ENCODE measurements at places on chromosomes 3 and 15.
A peak's percentile ranks its signal among the peaks of the same experiment; 100 is the strongest.

DNA sequence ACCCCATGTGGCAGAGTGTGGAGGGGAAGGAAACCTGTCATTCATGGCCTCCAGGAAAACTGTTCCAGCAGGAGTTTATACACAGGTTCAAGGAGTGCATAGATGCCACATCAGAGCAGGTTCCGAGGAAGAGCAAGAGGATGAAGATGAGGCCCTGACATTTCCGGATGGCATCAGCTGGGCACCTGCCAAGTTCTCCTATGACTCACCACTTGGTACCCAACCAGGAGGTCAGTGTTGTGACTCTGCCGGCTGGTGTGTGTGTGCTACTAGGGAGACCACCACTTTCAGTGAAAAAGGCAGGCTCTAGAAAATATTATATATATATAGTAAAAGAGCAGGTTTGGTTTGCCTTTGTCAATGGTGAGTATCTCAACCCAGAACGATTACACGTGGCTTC lies 69.3 kb downstream of the NTRK3 start:
- DNase-seq, result no peak

DNA sequence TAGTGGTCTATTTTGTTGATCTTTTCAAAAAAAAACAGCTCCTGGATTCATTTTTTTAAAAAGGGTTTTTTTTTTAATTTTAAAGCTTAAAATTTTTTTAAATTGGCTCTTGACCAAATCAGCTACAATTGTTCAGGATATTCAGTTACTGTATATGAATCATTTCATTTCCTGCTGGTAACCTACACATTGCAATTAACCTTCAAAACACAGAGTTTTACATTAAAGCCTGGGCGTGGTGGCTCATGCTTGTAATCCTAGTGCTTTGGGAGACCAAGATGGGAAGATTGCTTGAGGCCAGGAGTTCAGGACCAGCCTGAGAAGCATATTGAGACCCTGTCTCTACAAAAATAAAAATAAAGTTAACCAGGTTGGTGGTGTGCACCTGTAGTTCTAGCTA lies 163.4 kb downstream of the ALDH1A2 start:
- no peak for DNase-seq

- DNase-seq, result peak; percentile 40
Observed at GRCh38 chr3:125594581-125595011, 701 bp downstream of the OSBPL11 start.

DNA sequence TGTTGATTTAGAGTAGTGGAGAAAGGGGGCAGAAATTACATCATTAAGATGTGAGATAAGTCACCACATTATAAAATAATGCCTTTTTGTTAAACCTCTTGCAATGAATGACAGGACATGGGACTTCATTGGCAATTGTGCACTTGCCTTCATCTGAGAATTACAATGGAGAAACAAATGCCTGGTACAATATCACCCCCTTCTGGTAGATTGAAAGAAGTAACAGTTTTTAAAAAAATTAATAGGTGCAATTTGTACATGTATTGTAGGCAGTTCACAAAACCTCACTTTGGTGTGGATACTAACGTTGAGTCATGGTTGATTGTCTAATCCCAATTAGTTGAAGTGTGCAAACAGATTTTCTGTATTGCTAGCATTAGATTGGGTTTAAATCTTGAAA lies 4.6 kb upstream of the P2RY14 start:
- no peak for DNase-seq

GRCh38 chr15:71117714-71118305 lies 2.5 kb downstream of the THSD4 start:
- no peak for DNase-seq

- no peak for DNase-seq
Observed at GRCh38 chr3:19221081-19221480, 72.8 kb downstream of the KCNH8 start.

DNA sequence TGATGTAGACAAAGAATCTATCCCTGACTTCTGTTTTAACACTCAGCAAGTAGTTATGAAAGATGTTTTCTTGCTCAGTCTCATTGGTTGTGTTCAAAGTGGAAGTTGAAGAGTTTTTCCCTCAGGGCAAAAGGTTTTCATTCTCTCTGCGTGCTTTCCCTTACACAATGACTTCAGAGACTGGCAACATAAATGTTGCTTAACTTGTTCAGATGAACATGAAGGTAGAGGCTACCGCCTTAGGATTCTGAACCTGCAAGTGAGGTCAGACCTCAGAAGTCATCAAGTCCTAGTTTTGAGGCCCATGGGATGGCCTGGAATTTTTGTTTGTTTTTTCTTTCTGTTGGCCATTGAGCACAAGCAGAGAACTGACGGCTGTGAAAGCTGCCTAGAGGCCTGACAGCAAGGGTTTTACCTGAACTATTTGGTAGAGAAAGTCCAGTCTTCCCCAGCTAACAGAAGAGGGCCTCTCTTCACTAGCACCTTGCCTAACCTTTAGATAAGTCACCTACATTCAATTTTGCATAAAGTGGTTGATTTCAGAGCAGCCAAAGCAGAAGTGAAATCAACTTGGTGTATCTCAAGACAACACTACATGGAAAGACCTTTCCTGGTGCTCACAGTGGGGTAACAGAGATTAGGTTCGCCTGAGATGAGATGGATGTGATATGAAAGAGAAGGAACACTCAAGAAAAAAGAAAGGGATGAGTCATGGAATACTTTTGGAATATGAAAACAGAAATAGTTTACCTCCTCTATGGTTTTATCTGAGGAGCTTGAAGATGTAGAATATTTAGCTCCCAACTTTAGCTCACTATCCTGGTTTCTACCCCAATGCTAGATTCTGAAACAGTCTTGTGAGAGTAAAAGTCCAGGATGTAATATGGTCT lies 53.6 kb upstream of the AP4E1 start:
- DNase-seq, result no peak

GRCh38 chr3:14124223-14124614 lies 451 bp downstream of the CHCHD4 start:
- no peak for DNase-seq

DNA sequence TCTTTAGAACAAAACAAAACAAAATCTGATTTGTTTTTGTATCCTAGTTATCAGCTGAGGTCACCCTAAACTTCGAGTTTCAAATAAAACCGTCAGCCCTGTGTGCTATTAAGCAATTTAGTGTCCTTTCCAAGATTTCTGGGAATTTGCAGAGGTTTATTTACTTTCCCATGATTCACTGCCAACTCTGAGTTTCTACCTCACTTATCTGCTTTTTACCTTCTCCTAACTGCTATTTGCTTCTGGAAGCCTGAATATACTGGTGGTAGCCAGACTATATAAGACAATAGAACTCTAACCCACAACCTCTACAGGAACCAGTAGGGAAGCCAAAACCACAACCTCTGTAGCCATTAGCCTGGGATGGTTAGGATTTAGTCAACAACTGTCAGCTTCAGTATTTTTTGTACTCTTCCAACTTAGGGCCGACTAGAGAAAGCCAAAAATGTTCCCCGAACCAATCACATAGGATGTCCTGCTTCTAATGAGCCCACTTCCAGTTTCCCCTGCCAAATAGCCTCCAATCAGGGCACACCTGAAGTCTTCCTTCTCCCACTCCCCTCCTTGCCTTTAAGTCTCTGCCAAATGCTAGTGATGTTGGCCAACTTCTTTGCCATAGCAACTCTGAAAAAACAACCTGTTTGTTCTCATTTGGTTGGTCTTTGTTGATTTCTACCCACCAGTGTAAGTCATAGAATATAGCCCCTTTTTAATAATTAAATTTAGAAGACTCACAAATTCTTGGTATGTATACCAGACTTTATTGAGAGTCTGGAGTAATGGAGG lies 273.1 kb downstream of the ULK4 start:
- no peak for DNase-seq

DNA sequence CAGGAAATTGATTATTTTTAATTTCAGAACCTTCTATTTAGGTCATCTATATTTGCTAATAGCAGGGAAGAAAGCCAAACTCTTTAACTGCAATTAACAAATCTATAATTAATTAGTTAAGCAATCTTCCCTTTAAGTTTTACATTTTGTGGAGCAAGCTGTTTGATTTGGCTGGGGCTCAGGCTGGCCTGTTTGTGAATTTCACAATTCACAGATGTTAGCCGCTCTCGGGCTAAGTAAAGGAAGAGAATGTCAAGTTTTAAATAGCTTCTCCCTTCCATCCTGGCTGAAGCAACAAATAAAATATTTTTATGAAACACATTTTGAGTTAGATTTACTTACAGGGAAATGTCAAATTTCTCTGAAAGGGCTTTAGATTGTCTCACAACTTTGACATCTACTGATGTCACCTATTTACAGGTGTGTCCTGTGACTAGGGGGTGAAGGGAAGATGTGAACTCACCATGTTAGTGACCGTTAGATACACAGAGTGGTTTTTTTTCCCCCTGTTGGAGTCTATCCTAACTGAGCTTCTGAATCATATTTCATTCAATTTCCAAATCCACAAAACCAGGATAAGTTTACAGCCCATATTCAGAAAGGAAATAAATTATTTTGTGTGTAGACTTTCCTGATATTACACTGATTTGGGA lies 1.3 kb upstream of the TP63 start:
- no peak for DNase-seq

GRCh38 chr3:111924283-111924682 lies 54.5 kb upstream of the ABHD10 start:
- no peak for DNase-seq

DNA sequence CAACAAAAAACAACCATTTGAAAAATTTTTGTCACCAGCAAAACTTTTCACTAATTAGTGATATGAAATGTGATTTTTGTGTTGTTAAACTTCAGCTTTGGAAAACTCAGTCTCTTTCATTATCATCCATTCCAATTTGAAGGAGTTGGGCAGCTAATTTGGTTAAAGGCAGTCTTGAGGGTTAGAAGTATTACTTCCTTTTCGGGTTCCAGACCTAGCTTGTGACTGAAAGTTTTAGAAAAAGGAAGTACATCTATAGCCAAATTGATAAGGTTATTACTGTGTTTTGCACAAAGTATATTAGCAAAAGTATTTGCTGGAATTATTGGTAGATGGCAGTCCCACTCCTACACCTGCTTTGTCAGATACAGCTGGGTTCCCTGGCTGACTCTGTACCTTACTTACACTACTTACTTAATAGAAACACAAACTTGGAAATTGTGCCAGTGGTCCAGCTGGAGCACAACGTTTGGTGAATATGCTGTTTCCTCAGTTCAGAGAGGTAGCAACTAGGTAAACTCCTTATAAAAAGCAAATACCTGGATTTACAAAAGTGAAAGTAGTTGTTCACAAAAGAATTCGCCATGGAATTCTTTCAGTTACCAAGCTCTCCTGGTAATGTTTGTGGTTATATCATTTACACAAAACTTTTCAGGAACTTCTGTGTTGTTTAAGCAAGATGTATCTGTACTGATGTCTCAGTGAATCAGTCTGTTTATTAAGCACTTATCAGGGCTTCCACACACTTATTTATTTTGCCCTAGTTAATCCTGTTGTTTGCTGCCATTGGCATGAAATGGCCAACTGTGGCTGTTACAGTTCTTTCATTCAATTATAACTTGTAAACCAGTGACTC lies 31.6 kb downstream of the TIPARP start:
- DNase-seq, result no peak

DNA sequence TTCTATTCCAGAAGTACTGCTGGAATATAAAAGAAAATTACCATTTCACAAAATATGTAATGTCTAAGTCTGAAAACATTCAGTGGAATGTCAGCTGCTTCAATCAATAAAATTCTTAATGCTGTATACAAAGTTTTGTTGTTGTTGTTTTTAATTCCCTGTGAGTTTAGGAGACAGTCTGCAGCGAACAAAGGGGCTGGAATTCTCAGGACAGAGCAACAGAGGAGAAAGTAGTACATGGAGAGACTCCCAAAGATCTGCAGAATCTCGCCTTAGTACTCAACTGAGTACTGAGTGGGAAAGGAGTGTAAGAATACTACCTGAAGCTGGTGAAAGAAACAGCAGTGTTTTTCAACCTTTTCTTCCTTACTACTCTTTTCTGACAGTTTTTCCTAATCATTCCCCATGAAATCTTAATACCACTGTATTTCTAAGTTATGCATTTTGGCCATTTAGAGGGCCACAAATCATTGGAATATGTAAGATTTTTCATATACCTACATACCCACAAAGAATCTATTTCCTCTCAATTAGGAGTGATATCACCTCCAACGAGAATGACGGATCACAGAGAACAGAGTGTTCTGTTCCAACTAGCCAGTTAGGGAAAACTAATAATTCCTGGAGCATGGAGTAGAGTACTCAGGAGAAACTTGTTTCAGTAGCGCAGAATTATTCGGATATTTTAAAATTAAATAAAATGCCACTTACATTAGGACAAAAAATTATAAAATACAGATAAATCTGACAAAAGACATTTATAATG lies 16.0 kb downstream of the ANKRD28 start:
- no peak for DNase-seq

DNA sequence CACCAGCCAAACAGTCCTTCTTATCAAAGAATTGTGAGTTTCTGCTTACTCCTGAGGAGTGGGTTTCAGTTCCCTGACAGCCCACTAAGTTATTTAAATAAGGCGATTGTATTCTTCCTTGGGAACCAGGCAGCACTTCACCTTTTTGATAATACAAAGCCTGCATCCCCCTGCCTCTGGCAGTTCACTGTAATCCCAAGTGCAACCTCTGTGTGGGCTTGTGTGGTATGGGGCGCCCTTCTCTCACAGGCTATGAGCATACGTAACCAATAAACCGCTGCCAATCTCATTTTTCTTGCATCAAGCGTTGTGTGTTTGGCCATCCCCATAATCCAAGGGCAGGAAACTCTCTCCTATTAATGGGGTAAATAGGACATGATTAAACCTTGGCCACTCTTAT lies 1025.6 kb downstream of the NSUN3 start:
- DNase-seq, result no peak

GRCh38 chr15:69140306-69140705 lies 20.1 kb upstream of the GLCE start:
- DNase-seq, result no peak

DNA sequence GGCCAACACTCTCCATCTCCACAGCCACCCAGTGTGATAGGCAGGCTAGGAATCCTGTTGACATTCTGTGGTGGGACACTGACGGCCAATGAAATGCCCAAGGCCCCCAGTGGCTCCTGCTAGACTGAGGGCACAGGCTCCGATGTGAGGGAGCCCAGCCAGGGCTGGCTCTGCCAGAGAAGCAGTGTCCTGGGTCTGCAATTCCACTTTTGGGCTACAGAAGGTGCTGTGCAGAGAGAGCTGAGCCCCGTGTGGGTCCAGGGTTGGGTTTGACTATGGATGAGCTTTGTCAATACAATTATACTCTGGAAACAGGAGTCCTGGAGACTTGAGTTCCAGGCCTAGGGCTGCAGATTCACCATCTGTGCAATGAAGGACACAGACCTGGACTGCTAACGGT lies 55.7 kb upstream of the TMEM115 start:
- DNase-seq, result no peak

DNA sequence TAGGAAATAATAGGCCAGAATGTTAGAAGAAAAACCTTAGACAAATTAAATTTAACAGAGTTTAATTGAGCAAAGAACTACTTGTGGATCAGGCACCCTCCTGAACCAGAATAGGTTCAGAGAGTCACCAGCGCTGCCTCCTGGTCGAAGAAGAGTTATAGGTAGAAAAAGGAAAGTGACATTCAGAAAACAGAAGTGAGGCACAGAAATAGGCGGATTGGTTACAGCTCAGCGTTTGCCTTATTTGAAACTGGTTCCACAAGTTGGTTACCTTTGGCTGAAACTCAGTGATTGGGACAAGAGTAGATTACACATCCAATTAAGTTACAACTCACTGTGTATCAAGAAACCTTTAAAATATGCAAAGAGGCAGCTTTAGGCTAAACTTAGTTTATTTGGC lies 4.4 kb downstream of the AADAC start:
- DNase-seq, result no peak
